ENCODE measurements at places on chromosomes 3 and 15.

DNA sequence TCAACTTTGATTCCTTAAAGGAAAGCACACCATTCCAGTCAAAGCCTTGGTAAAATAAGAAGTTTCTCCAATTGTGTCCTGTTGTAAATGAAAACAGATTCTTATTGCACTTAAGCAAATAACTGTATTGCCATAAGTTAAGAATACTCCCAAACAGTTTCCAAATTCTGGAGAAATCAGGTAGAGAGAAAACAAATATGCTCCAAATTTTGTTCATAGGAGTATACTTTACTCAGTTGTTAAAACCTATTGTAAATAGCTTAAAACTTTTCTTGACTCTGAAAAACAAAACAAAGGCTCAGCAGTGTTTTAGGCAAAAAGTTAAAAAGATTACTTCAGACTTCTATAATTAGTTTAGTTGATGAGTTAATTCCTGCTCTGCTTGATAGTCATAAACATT, 42.4 kb downstream of the LNP1 start:
- no peak for DNase-seq

DNA sequence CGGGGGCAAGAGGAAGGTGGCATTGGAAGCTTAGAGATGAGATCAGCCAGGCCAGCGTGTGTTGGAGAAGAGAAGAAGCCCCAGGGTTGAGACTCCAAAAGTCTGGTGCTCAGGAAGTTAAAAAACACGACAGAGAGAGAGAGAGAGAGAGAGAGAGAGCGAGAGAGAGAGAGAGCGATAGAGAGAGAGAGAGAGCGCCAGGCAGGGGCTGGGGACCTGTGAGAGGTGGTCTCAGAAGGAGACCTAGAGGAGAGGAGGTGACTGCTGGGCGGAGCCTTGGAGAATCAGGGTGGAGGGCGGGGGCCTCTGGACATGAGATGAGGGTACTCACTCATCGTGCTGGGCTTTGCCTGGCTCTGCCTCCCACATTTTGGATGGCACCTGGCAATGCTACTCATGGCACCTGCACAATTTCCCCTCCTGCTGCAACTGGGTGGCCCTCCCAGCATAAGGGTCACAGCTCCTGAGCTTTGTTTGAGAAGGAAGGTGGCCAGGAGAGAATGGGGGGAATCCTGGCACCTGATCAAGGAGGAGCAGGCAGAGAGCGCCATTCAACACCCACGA, 51.0 kb downstream of the FBLN2 start:
- no peak for DNase-seq

DNA sequence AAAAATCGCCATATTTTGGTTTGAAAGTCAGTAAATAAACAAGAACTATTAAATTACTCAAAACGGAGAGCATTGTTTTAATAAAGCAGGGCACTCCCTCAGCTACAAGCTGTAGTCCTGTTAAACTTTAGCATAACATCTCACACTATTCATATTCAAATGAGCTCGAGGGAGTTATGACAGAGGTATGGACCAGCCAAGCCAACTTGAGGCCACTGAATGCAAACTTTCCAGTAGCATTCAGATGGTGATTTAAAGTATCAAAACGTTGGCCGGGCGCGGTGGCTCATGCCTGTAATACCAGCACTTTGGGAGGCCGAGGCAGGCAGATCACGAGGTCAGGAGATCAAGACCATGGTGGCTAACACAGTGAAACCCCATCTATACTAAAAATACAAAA, 132.9 kb downstream of the GABRB3 start:
- DNase-seq: no peak

DNA sequence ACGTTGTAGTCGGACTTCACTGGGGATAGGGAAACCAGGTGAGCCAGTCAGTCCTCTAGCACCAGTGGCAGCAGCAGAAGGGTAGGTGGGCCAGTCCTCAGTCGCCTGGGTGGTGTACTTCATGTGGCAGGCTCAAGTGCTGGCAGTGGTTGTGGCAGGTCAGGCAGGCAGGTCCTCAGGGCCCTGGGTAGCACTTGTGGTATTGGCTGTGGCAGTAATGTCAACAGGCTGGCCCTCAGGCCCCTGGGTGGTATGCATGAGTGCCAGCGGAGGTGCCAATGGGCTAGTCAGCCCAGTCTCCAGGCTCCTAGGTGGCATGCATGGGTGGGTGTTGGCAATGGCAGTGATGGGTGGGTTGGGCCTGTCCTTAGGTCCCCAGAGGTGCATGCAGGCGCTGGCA, 40.6 kb downstream of the FAIM start:
- DNase-seq: no peak

DNA sequence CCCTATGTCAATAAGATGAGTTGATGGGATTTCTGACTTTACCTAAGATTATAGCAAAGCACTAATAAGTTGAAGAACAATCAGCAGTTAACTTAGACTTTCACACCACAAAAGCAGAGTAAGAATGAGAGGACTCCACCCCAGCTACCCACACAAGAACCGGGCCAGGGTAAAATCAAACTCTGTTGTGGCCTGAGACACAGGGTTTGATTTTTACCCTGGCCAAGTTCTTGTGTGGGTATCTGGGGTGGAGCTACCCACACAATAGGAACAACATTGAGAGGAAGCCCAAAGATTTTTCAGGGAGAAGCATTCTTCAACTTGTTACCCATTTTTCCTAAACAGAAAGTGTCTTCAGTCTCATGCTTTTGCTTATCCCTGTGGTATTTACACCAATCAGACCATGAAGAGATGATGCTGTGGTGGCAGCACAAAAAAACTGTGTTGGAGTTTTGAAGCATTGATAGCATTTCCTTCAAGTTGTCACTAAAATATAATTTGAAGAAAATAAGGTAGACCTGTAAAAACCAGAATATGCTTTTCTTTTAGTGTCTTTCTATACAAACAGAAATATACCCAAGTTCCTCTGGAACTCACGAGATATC, 25.6 kb downstream of the CPOX start:
- DNase-seq: no peak

DNA sequence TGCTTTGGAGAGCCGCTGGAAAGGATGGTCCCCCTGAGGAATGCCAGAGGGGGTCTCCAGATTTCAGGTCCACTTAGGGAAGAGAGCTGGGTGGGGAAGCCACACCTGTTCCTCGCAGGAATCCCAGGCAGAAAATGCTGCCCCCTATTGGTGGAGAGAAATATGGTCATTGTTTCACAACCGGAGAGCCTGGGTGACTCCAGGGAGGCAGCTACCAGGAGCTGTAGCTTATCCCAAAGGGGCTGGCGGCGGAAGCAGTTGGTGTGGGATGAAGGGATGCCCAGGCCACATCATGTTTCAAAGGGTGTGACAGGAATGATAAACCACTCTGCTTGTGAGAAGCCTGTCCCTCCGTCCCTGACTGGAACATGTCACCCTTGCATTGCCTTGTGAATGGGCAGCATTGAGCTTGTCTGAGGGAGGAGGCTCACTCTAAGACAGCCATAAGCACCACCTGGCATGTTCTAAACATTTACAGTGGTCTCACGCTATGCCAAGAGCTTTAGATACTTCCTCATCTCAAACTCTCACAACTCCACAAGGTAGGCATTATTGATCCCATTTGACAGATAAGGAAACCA, 34.5 kb downstream of the POMGNT2 start:
- DNase-seq: no peak

GRCh38 chr3:60313231-60313798, 937.9 kb downstream of the FHIT start:
- DNase-seq: no peak

GRCh38 chr3:121330118-121330517, 215.7 kb downstream of the POLQ start:
- DNase-seq: no peak

DNA sequence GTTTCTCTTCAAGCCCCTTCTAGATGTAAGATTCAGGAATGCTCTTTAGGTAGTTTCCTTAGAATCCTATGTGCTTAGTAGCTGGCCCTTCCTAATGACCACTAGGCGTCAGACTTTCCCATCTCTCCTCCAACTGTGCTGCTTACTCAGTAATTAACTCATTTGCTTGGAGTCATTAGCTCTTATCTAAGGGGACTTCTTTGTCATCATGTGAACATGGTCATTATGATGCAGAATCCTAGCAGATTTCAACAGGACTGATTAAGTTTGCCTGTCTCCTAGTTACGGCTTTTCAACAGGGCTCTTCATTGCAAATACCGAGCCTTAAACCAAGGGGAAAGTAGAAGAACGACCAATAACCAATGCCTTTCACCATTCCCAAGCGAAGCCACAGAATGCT, 46.4 kb downstream of the GJD2 start:
- DNase-seq: no peak

GRCh38 chr3:128709506-128710210, 16.3 kb upstream of the RAB7A start:
- DNase-seq: no peak

DNA sequence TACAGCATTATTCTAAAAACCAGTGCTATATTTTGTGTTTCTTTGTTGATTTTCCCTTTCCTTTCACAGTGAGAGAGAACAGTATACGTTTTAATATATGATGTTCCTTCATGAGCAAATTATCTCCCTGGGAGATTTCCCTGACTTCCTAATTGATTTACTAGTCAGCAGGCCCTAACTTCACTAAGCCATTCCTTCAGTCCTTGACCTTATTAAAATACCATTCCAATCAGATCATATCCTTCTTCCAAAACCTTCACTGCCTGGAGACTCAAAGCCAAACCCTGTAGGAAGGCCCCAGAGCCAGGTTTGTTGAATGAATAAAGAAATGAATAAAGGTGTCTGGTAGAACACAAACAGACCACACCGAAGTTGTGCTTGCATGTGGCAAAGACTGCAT, 43.8 kb upstream of the ARHGEF3 start:
- no peak for DNase-seq

DNA sequence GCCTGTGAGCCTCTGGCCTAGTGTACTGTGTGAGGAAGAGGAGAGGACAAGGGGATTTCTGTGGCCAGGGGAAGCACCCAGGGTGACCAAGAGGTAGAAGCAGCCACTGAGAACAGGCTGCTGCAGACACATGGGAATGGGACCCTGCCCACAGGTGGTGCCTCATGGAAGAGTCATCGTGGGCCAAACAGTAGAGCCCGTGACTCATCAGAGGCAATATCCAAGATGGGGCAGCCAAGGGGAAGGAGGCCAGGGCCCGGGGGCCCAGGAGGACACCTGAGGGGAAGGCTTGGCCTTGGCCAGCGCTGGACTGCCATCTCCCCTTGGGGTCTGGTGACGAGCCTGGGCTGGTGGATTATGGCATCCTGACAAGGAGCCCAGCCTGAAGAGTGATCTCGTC, 275.0 kb upstream of the LYSMD4 start:
- DNase-seq: no peak

- no peak for DNase-seq
These were observed 34.4 kb downstream of the TFRC start for GRCh38 chr3:196047391-196048030.

GRCh38 chr3:78940626-78941025, 827.2 kb downstream of the ROBO1 start:
- no peak for DNase-seq

DNA sequence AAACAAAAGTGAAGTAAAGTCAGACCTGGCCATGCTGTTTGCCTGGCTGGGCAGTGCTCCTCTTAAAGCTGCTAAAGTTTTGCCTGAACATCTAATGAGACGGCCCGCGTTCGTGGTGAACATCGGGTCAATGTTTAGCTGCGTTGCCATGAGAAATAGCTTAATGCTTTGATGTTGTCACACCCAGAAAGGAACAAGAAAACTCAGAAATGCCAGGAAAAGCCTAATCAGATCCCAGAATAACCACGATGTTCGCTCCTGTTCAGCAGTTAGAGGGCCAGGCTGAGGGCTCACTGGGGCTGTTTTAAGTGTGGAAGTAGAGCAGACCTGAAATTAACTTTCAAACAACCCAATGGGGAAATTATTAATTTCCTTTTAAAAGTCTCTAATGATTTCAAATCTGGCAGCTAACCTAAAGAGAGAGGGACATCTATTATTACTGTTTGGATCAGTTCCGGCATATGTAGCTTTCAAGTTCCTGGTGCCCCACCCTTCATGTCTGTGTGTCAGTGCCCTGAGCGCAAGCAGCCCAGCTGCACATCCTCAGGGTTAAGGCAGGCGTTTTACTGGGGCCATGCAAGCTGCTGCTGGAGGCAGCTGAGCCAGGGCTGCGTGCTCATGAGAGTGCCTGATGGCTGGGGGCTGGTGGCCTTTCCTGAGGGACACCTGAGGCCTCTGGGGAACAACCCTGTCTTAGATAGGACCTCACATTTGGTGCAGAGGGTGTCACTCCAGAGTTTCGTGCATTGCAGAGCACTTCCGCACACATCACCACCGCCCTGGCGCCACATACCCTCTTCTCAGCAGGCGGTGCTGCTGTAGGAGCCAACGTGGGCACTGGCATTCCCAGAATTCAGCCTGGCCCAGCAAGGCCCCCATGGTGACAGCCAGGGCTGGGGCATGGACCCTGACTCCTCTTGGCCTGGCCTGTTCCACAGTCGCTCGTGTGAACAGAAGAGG, 76.6 kb downstream of the LRRK1 start:
- no peak for DNase-seq

DNA sequence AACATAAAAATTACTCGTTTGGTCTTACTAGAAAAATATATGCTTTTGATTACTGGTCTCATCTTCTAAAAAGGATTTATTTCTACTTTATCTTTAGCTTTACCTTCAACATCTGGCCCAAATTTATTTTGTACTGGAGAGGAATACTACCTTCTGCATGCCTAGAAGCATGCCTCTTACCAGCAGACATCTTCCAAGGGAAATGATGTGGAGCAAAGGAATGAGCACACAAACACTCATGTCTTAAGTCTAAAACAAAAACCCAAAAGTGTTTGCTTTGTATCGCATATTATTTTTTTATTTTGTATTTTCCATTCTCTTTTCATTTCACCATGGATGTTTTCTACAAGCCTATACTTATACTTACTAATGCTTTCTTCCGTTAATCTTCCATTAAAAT, 304.6 kb upstream of the KCNMB2 start:
- DNase-seq: no peak

GRCh38 chr3:74713977-74714376, 99.5 kb upstream of the CNTN3 start:
- no peak for DNase-seq

DNA sequence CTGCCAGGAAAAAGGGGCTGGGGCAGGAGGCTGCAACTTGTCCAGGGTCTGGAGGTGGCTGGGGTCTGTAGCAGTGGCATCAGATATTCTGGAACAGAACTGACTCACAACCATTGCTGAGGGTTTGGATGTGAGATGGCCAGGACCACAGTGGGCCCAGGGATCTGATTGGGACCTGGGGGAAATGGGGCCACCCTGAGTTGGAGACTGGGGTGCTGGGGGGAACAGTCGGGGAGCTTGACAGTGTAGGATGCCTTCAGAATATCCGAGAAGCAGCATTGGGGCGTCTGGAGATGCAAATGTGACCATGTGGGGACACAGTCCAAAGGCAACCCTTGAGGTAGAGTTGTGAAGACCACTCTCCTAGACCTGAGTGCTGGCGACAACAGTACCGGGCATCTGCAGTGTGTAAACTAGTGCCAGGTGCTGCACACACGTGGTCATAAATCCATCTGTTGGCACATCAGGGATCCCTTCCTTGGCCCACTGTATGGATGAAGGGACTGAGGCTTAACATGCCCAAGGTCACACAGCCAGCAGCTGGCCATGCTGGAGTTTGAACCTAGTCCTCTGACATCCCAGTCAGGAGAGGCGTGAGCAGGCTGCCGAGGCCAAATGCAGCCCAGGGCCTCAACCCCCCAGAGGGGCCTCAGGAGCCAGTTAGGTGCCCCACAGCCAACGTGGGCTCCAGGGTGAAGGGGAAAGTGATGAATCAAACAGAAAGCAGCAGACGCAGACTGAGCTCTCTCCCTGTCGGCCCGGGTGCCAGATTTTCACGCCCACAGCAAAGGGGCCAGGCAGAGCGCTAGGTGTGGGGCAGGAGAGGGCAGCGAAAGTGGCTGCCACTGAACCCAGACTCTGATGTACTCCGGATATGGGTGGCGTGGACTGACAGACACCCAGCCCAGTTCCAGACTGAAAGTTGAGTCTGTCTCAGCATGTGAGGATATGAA, 18.8 kb downstream of the HEMK1 start:
- DNase-seq: no peak

- no peak for DNase-seq
These were observed 423.6 kb downstream of the FHIT start for GRCh38 chr3:60827666-60828065.

Measured in stimulated activated CD4-positive, alpha-beta T cell treated with anti-CD3 and anti-CD28 coated beads, Interleukin-1b, Interleukin-23, amount 100 ng/mL, for 1 hour (primary cell).